Myocyte (in vitro differentiated cells): ENCODE measurements at places on chromosomes 7 and 10. TPM values are rescaled to one million over a fixed set of nuclear protein-coding genes. Genes with fewer than 3 reads are reported as not detected.

- no peak for DNase-seq
These were observed 477.5 kb upstream of the SEMA3D start for GRCh38 chr7:85664341-85664740.

ZNF503 gene
- 4.6 and 9.9 TPM in 2 replicates for total RNA-seq

LIPN gene
- total RNA-seq: not detected in 2 replicates

DNA sequence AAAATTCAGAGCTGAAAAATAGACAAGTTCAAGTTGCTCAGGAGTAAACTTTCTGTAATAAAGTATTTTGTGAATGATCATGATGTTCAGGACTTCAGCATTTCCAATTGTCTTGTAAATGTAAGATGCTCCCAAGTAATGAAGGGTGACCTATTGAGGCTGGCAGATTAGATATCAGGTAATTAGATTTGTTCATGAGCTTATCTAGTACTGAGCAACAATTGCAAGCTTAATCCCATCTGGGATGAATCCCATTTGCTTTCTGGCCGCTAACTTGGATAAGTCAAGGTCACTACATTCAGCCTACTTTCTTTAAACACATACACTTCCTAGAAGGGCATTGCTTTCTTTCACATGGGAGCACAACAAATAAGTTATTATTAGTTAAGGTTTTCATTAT lies 82.4 kb upstream of the ITGB1 start:
- no peak for DNase-seq

PRSS58 gene
- total RNA-seq: not detected in 2 replicates

DNA sequence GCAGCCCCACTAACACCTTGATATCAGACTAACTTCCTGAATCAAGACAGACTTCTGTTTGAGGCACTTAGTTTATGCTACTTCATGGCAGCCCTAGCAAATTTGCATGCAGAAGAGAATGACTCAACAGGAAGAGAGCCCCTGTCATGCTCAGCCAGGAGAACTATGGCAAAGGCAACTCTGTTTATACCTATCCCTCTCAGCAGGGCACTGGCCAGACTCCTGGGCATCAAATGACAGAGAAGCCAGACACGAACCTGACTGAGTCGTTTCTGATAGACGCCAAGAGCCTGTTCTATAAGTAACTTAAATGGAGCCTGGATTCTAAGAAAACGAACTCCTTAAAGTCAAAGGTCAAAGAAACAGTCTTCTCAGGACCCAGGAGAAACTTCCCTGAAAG lies 50.9 kb upstream of the UNC5B start:
- no peak for DNase-seq

DNA sequence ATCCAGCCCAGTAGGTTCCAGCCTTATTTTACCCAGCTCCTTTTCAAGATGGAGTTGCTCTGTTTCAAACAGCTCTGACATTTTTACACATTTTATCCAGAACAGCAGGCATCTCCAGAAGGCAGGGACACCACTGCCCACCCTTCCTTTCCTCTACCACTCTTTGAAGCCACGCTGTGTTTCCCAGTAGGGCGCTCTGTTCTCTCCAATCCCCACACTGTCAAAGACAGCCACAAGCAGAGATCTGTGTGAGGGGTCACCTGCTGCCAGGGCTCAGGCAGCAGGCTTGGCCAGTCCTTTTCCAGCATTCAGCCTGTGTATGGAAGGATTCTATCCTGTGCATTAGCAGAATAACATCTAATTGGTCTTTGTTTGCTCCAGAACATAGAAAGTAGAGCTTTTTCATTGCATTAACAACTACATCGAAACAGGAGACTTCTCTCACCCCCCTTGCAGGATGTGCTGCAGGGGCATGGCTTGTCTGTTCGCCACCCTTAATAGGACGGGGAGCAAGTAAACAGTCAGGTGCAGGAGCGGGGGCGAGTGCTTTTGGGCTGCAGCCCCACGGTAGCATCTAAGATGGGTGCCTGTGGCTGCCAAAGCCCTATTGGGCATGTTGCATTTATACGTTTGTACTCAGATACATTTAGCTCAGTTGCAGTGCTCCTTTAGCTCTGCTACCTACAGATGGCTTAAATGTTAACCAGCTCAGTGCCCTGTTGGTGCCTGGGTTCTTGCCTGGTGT lies 326.1 kb downstream of the GALNT17 start:
- DNase-seq: peak; percentile 26

DNA sequence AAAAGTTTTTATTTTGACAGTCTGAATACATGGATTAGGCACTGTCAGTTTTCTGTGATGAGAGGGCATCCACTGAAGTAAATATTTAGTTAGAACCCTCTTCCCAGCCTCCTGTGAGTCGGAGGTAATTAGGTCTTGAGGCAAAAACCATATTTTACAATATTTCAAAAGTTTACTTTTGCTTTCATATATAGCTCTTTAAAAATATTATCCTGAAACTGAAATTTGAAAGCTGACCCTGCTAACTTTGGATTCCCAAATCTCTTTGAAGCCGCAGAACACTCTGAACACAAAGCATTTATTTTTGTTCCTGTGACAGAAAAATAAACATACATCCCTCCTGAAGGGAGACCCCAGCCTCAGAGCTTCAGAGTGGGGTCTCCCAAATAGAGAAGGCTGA lies 317.4 kb downstream of the KIF20B start:
- no peak for DNase-seq

RBP3 gene
- total RNA-seq: not detected in 2 replicates

DNA sequence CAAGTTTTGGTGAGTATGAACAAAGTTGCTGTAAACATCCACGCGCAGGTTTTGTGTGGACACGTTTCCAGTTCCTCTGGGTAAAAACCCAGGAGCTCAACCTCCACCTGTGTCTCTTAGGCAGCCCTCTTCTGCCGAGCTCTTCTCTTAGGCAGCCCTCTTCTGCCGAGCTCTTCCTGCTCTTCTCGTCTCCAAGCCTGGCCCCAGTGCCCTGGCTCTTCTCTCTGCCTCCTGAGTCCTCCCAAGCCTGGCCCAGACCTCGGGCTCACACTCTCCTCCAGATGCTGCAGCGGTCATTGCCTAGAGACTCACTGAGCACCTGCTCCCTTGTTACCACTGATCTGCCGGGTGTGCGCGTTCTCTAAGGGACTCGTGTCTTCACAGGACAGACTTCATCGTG lies 38.7 kb upstream of the BNIP3 start:
- no peak for DNase-seq

LIPJ gene
- not detected in 2 replicates for total RNA-seq

- DNase-seq: no peak
These were observed 29.4 kb upstream of the RAPGEF5 start for GRCh38 chr7:22386206-22386858.

DNA sequence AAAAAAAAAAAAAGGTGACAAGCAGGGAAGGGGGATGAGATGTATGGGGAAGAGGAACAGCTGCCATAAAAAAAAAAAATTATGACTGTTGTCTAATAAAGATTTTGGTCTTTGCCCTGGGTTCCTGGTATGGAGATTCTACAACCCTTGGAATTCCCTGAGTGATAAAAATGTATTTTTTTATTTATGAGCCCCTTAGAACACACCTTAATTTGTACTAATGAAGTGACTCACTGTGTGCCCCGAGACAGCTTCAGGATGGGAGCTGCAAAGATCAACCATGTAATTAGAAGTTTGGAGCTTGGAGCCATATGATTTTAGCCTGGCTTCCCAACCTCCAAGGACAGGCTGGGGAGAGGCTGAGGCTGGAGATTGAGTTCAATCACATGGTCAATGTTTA lies 69.7 kb downstream of the NHLRC2 start:
- no peak for DNase-seq

OPALIN gene
- total RNA-seq: not detected in 2 replicates

DNA sequence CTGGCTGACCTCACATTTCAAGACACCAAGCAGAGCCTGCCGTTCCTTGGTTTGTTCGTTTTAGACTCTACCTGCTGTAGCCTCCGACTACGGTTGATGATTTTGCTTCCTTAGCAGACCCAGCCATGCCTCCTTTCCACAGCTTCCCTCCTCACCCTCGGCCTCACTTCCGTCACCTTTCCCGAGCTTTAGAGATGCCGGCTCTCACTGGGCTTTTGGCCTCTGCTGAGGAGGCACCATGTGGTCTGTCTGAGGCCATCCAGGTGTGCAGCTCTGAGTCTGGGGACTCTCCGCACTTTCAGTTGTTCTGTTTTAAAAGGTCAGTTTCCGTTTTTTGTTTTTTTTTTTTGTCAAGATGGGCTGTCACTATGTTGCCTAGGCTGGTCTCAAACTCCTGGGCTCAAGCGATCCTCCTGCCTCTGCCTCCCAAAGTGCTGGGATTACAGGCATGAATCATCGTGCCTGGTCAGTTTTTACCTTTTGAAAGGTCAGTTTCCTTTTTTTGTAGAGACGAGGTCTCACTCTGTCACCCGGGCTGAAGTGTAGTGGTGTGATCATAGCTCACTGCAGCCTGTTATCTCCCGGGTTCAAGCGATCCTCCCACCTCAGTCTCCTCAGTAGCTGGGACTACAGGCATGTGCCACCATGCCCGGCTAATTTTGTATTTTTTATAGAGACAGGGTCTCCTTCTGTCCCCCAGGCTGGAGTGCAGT lies 11.7 kb downstream of the ORAI2 start:
- no peak for DNase-seq
